Jurkat, Clone E6-1 (cell line): ENCODE measurements at places on chromosomes 5 and 9.
A peak's percentile ranks its signal among the peaks of the same experiment; 100 is the strongest.

GRCh38 chr5:121945261-121945660, 16.5 kb upstream of the SRFBP1 start:
- DNase-seq: no peak

- DNase-seq: no peak
These were observed 5.8 kb downstream of the ERGIC1 start for GRCh38 chr5:172839669-172840431.

DNA sequence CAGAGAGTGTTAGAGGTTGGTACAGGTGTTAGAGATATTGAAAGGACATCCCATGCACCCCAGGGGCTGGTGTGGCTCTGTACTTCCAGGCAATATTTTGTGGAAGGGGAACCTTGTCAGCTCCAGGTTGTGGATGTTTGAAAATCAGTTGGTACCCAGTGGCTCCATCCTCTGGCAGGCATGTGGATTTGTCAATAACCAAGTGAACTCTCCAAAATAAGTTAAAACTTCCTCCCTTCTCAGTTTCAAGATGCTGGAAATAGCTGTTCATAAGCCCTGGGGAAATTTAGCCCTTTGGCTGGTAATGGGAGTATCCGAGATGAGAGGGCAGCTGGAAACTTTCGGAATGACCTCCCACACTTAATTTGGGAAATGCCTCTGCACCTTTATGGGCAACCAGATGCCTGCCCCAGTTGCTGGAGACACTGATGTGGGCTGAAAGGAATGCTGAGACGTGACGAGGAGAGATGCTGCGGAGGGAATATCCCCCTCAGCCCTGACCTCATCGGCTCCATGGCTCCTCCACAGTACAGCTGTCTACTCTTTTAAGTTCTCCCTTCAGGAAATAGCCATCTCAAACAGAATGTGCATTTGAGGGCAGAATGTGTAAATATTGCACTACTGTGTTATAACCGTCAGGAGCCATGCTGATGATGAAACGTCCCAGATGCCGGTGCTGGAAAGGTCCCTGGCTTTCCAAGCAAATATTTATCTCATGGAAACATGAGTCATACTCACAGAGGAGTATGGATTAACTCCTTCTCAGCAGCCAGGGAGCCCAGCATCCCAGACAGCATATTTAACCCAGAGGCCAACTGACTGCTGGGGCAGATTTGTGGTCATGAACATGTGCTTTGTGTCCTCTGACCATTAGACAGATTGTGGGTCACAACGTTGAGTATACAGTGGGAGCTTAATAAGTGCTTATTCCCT, 29.5 kb downstream of the TGFBI start:
- no peak for DNase-seq

DNA sequence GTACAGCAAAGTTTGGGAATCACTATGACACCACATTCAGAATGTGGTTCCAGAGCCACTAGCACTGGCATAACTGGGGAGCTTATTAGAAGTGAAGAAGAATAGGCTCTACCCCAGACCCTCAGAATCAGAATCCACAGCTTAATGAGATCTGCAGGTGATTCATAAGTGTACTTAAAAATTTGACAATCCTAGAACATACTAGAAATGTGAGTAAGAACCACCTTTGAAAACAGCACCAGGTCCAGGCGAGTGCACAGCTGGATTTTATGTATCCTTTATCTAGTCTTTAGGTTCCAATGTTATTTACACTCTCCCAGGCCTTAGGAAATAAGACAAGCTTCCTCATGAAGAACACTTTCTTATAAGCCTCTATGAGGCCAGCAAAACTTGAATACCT, 149.0 kb downstream of the NFIB start:
- DNase-seq: no peak

DNA sequence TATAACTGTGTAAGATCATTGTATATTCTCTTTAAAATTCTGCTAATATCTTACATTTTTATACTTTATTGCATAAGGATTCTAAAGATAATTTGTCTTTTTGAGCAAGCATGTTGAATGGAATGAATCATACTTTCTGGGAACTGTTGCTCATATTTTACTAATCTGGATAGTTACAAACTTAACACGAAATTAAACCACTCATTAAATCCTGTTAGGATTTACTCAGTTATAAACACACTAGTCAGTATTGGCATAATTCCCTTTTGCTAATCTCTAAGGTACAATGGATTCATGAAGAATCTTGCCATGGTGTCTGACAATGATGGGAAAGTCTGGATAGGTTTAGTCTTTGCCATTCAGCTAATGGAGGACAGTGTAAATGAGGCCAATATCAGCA, 338.1 kb upstream of the SMC2 start:
- no peak for DNase-seq

DNA sequence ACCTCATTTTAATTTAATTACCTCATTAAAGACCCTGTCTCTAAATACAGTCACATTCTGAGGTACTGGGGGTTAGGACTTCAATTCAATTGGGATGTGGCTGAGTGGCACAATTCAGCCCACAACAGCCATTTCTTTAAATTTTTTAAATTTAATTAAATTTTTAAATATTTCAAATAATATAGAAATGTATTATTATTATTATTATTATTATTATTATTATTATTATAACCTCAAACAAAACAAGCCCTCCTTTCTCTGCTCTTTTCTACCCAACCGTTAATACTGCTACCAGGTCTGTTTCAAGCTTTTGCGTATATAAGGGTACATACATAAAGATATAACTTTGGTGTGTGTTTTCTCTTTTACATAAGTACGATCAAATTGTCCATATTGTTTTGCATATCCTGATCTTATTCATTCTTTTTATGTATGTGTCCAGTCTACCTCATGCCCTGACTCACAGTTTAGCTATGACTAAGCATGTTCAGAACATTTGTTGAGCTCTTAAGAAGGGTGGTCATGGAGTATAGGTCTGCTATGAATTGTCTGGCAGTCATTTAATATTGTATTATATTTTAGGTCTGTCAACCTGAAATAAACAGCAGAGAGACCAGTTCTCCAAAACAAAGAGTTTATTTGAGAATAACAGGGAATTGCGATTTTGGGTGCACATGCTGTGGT, 16.1 kb upstream of the RAB14 start:
- no peak for DNase-seq

GRCh38 chr9:131274674-131275331, 1.5 kb downstream of the FAM78A start:
- DNase-seq: no peak

GRCh38 chr9:132551556-132551955, 30.9 kb upstream of the BARHL1 start:
- no peak for DNase-seq

DNA sequence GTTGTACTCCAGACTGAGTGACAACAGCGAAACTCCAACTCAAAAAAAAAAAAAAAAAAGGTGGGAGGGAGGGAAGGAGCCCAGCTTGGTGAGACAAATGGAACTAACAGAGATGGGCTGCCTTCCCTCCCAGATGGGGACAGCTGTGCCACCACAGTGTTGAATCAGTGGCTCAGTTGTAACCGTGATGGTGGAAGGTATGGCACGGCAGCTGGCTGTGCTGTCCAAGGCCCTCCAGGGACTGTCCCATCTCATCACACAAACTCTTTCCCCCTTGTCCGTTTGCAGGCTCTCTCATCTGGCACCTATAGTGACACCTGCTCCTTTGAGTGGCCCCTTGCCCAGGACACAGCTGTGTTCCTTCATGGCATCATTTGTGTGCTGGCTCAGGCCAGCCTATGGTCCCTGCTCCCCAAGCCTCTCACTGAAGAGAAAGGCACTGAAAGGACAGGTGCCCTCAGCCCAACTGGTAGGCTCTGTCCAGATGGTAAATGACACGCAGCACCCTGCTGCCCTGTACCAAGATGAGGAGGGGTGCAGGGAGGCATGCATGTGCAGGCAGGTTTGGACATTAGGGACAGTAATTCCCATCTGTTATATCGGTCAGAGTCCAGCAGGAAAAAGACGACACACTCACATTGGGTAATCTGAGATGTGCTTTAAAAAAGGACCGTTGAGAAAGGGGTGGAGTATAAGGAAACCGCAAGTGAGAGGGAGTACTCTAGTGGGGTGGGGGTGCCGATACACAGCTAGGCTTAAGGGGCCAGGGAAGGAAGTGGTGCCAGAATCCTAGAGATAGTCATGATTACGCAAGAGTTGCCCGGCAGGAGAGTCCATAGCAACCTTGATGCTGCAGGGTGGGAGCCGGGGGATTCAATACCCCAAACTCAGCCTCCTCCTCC, 4.3 kb downstream of the SMIM33 start:
- peak; percentile 90 for DNase-seq

GRCh38 chr9:128280084-128280622, 4.1 kb downstream of the SWI5 start:
- peak; percentile 96 for DNase-seq

DNA sequence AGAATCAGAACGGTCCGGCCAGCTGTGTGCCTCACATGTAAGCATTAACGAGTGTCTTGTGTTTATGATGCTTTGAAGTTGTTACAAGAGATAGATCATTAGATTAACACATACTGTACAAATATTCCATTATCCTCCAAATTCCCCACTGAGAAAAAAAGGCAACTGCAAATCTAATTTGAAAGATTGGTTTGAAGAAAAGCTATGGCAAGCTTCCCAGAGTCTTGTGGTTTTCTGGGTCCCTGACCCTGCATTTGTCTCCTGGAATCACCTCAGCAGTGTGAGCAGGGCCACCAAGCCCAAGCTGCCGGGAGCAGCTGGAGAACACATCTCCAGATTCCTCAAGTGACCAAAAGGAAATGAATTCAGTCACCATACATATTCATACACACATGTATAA, 36.9 kb upstream of the ADAMTS16 start:
- DNase-seq: no peak

DNA sequence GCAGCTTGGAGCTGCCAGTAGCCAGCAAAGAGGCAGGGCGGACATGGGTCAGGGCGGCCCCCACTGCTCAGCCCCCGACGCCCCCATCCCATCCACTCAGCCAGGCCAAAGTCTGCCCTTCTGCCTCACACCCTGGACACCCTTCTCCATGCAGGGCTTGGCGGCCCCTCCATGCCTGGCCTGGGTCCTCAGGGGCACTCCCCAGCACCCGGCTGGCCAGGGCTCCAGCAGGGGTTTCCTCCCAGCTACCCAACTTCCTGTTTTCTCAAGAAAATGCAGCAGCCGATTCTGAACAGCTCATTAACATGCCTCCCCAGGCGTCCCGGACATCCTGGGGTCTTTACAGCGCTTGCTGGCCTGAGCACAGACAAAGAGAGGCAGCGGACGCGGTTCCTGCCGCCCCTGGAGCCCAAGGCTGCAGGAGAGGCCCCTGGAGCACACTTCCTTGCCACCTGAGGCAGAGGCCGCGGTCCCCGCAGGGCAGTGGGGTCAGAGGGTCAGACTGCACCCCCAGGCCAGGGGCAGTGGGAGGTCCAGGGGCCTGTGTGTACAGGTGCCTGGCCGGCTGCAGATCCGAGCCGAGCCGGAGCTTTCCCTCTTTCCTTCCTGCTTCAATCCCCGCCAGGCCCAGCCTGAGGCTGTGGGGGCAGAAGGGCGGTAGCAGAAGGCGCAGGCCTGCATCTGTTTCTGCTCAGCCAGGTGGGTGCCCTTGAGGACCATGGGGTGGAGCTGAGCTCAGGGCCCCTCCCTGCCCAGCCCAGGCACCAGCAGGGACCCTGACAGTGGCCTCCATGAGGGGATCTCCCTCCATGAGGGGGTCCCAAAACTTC, 18.7 kb upstream of the NRARP start:
- no peak for DNase-seq

DNA sequence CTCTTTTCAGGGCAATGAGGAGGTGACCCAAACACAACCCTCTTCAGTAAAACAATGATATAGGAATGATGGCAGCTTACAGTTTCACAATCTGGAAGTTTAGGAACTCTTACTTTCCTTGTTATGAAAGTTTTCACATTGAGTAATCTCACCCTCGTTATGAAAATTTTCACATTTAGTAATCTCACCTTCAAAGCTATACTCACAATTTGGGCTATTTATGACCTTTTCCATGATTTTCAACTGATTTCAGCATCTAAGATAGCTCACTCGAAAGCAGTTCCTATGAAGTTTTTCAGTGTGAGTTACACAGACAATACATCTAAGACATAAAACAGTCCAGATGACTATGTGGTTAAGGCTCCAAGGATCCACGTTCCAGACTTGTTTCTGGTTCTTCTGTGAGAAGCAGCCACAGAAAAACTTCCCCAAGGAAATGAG, 57.1 kb downstream of the FOXD1 start:
- no peak for DNase-seq

DNA sequence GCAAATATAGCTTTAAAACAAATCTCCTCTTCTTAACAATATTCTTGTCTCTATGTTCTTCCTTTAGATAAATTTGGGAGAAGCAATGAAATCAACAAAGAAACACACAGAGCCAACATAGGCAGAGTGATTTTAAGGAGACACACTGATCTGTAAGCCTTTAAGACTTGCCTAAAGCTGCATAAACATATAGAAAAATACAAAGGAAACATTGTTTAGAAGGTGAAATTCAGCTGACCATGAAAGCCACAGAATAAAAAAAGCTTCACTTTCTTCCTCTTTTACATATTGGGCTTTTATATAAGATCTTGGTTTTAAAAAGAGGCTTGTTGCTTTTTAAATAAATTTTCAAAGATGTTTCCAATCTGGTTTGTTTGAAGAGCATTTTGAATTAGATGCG, 1277.5 kb downstream of the EFNA5 start:
- no peak for DNase-seq

DNA sequence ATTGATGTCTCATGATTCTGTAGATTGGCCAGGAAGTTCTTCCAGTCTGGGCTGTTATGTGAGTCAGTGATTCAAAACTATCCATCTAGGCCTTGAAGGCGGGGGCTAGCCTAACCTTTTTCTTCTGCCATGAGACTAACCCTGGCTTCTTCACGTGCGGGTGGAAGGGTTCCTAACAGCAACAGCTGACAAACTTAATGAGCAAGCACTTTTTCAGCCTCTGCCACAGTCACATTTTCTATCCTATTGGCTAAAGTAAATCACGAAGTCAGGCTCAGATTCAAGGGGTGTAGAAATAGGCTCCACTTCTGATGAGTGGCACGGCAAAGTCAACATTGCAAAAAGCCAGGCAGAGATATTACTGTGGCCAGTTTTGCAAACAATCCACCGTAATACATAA, 68.4 kb downstream of the STK32A start:
- no peak for DNase-seq

DNA sequence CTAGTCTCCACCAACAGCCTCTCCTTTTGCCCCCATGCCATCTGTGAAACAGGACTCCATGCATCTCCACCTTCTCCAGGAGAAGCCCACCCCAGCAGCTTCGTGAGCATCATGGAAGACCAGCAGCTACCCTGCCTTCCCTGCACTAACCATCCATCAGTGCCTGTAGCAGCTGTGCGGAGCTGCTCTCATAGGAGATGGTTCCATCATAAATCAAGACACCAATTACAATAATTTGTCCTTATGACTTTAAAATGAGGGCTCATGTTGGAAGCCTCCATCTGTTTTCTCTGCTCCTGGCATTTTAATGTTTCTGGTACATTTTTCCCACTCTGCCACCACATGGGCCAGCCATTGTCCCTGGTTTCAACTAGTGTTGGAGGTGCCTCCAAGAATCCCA, 69.9 kb downstream of the FGF1 start:
- no peak for DNase-seq

DNA sequence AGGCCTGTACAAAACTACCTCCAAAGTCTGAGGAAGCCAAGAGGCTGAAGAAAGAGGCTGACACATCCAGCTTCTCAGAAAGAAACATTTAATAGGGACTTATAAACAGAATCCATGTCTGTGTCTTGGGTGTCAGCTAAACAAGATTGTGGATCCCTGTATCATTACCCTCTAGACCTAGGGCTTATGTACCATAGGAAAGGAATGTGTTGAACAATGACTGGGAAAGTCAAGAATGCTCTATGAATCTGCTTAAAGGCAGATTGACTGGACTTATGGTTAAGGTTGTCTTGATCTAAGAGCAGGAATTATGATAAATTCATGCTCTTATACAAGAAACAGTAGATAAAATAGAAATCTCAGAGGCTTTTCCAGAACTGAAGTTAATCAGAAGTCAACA, 335.7 kb upstream of the RPS23 start:
- no peak for DNase-seq
